ENCODE measurements at places on chromosomes 7 and 10.

- DNase-seq: no peak
Measured at GRCh38 chr10:63247771-63248170, 114.6 kb downstream of the NRBF2 start.

- no peak for DNase-seq
Measured at GRCh38 chr10:6579904-6580278, at the start of gene PRKCQ. Gene PRKCQ, minus strand, starts transcription at chr10:6580276. Its CDS starts 65,141 bp downstream, at chr10:6515135.

DNA sequence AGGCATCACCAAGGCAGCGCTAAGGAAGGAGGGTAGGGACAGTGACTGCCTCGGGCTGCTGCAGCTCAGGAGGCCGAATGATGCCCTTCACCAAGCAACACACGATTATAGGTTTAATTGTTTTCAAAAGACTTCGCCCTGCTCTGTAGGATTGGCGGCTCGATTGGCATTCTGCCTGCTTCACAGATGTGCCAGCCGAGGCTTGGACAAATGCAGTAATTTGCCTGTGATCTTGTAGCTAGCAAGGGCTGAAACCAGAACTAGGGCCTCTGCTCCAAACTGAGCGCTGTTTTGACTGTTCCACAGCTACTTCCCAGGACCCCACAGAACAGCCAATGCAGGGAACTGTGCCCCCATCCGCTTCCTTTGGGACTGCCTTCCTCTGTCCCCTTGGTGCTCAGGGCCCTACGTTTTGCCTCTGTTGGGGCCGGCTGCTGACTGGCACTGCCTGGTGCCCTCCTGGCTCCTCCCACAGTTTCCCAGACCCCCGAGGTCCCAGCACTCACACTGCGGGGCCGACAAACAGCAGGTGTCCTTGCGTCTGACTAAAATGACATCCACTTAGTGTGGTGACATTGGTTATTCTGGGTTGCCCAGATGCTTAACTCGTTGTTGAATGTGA lies 62.6 kb upstream of the EN2 start:
- DNase-seq: no peak

DNA sequence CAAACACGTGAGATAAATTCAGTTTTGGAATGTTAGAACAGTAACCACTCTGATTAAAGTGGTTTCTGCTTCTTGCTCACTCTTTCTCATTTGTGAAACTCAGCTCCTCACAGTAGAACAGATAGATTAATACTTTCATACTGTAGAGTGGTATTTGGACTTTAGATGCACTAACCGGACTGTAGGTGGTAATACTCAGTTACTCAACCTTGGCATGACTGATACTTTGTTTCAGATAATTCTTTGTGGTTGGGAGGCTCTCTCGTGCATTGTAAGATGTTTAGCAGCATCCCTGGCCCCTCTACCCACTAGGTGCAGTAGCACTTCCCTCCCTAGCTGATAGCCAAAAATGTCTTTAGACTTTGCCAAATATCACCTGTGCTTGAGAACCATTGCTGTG lies 37.6 kb downstream of the MCU start:
- no peak for DNase-seq

DNA sequence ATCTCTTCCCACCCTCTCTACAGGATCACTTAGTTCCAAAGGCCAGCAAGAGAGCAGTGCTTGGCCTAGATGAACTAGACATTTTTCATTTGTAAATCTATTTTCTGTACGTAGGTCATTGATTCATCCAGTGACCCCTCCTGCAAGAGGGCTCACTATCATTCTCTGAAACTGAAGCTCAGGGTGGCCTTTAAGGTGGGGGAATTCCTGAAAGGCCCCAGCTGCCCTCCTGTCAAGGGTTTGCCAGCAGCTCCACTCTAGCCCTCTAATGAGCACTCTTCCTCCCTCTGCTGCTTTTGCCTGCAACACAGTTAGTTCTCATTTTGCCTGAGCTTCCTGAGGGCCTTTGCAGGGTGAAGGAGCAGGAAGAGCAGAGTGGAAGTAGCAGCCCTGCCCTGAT lies 41.2 kb downstream of the LRRC18 start:
- no peak for DNase-seq

GRCh38 chr10:95976362-95977229 lies 66.8 kb upstream of the CCNJ start:
- DNase-seq: peak; percentile 65

DNA sequence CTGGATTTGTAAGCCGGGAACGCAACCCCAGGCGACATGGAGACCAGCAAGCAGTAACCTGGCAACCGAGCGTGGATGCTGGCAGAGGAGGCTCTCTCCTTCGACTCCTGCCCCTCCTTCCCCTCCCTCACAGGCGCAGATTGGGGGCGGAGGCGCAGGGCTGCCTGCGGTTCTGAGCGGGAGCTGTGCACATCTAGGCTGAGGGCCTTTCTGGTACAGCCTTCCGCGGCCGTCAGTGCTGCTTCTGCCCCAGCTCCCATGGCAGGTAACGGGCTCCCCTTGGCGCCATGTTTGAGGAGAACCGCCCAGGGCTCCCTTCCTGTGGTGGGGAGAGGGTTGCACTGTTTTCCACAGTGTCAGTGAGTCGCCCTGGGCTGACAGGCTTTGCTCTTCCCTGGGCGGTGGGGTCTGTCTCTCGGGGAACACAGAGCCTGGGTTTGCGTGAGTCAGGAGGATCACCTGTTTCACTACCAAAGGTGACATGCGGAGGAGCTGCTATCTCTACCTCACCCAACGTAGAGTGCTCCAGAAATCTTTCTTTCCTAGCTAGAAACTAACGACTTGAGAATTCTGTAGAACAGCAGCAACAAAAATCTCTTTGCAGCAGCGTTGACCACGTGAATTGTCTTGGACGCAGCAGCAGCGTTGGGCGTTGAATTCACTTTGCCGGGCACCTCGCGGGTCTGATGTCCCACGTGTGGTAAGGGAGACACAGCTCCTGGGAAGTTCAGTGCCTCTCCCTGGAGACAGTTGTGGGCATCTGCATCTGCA lies 154.8 kb upstream of the COBL start:
- DNase-seq: no peak

DNA sequence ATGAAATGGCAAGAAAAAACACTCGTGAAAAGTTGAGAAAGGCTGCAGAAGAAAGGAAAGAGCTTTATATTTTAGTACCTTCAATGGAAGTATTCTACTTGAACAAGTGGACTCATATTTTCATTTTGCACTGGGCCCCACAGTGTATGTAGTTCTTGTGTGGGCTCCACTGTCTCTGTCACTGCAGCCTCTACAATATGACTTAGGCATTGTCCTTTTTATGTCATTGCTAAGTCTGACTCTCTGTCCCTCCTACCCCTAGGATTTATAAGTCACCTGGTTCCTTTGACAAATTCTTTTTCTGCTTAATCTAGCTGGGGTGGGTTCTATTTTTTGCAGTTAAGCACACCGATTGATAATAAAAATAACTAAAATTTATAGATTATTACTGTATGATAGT lies 27.7 kb upstream of the SOSTDC1 start:
- DNase-seq: no peak

- DNase-seq: no peak
Measured at GRCh38 chr7:135490783-135491182, 19.1 kb downstream of the CNOT4 start.

DNA sequence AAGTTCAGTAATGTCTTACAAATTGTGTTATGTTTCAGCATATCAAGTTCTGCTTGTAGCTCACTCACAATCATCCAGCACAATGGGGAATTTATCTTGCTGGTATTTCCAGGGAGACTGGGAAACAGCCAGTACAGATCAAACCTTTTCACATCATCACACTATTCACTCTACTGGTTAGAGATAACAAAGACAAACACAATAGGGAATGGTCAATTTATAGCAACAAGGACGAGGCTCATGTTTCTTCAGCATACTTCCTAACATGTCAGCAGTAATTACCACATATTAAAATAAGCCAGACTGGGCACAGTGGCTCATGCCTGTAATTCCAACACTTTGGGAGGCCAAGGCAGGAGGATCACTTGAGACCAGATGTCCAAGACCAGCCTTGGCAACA lies 38.3 kb downstream of the TOMM7 start:
- no peak for DNase-seq

DNA sequence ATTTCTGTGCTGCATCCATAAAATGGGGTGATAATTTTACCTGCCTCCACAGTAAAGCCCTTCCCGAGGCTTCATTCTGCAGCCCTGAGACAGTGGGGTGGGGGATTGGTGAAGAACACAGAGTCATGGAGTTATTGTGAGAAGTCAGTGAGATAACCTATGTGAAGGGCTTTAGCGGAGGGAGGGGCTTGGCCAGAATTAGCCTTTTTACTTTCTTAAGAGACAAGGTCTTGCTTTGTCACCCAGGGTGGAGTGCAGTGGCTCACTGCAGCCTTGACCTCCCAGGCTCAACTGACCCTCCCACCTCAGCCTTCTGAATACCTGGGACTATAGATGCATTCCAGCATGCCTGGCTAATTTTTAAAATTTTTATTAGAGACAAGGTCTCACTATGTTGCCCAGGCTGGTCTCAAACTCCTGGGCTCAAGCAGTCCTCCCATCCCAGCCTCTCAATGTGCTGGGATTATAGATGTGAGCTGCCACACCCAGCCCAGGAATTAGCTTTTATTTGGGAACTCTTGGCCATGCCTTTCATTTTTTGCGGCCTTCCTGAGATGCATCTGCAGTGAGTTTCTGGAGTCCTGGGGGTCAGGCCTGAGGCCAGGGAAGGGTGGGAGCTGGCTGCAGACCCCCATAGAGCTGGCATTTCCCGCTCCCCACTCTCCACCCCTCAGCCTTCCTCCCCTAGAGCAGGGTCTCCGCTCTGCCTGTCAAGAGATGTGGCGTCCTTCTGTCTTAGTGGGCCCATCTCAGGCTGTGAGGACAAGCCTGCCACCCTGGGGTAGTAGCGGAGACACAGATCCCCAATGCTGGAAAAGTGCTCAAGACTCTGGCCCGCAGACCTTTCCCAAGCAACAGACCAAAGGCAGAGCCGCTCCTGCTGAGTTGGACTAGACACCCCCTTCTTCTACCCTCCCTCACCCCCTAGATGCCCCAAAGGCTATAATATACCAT lies 77.0 kb downstream of the ZMIZ1 start:
- DNase-seq: no peak

DNA sequence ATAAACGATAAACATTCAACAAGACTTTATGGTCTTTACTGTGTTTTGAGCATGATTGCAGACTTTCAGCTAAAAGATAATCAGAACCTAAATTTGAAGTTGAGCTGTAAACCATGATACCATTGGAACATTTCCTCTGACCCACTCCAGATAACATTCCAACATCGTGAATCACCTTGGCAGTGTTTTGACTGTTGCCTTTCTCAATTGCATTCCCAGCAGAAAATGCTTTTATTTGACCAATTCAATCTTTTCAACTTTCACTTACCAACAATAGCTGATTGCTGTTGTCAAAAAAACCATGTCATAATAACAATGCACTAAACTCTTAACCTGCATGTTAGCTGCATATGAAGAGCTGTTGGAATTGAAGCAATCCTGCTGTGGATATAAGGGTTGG lies 165.5 kb downstream of the MDFIC start:
- DNase-seq: no peak

- no peak for DNase-seq
Measured at GRCh38 chr10:48358162-48358561, 51.7 kb downstream of the MAPK8 start.

- DNase-seq: no peak
Measured at GRCh38 chr10:132838346-132838970, 52.5 kb upstream of the NKX6-2 start.

- DNase-seq: no peak
Measured at GRCh38 chr10:130048081-130048480, 62.5 kb downstream of the C10orf143 start.

- DNase-seq: no peak
Measured at GRCh38 chr10:84353052-84353803, 24.8 kb downstream of the CCSER2 start.

GRCh38 chr10:126502441-126502840 lies 114.2 kb upstream of the ADAM12 start:
- no peak for DNase-seq

DNA sequence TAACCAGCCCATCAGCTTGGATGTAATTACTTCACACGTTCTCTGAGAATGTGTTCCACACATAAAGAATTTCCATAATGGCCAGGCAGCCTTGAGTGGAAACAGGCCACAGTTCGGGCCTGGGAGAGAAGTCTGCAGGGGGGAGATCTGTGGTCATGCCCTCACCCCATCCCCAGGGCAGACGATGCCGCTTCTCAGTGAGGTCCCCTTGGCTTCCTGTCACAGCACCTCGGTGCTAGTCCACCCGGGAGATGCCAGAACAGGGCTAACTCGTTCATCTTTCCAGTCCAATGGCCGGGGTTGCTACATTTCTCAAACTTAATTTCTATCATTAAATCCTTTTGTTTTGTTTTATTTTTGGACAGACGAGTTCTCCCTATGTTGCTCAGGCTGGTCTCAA lies 624.1 kb downstream of the PTPRN2 start:
- DNase-seq: no peak

GRCh38 chr10:100642295-100642994 lies 102.9 kb upstream of the PAX2 start:
- DNase-seq: no peak

- DNase-seq: no peak
Measured at GRCh38 chr10:22704942-22705341, 9.4 kb downstream of the PIP4K2A start.

DNA sequence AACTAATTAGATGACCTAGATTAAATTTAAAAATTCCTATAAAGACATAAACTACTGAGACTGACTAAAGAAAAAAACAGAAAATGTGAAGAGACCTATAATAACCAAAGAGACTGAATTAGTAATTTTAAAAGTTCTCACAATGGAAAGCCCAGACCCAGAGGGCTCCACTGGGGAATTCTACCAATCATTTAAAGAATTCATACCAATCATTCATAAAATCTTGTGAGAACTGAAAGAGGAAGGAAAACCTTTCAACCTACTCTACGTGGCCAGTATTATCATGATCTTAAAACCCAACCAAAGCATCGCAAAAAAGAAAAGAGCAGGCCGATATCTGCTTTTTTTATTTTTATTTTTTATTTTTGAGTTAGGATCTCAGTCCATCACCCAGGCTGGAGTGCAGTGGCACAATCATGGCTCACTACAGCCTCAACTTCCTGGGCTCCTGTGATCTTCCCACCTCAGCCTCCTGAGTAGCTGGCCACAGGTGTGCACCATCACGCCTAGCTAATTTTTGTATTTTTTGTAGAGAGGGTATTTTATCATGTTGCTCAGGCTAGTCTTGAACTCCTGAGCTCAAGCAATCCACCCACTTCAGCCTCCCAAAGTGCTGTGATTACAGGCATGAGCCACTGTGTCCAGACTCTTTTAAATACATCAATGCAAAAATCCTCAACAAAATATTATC lies 48.6 kb downstream of the DGKI start:
- DNase-seq: no peak

DNA sequence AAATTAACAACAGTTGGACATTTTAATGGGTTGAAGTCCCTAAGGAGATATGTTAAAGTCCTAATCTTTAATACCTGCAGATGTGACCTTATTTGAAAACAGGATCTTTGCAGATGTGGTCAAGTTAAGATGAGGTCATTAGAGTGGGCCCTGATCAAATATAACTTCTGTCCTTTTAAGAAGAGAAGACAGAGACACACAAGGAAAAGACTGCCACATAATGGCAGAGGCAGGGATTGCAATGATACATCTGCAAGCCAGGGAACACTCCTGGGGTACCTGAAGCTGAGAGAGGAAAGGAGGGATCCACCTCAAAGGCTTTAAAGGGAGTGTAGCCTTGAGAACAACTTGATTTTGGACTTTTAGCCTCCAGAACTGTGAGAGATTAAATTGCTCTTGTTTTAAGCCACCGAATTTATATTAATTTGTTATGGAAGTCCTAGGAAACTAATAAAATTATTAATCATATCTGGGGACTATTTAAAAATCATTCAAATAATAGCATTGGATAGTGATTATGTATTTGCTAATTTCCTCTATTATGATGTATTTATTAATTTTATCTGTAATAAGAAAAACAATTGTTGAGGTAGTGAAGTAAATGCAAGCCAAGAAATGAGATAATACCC lies 700.0 kb upstream of the PCDH15 start:
- DNase-seq: peak; percentile 6

GRCh38 chr10:65340340-65340739 lies 1585.5 kb upstream of the LRRTM3 start:
- DNase-seq: no peak
